ENCODE measurements at places on chromosomes 5 and 9.

DNA sequence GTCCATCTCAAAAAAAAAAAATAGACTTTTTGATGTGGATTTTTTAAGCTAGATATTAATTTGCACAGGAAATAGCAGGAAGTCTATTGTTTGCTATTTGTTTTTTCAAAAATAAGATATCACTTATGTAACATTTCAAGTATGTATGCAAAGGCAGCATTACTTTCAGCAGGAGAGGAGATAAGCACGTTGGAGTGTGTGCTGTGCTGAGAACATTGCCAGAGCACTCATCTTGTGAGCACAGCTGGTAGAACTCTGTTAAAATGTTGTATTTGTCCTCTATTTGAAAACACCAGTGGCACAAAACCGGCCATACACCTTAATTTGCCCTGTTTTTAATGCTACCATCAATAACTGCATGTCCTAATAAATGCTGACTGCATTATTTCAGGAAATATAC, 1061.9 kb upstream of the CDH18 start:
- no peaks in the 10 kb centered on the region for H3K4me1 ChIP-seq
- H3K4me3 ChIP-seq: no peak overlapping the region
- H3K27me3 ChIP-seq: no peaks in the 10 kb centered on the region
- no peaks in the 10 kb centered on the region for H3K36me3 ChIP-seq
- no peak for DNase-seq
- H3K27ac ChIP-seq: no peak overlapping the region

DNA sequence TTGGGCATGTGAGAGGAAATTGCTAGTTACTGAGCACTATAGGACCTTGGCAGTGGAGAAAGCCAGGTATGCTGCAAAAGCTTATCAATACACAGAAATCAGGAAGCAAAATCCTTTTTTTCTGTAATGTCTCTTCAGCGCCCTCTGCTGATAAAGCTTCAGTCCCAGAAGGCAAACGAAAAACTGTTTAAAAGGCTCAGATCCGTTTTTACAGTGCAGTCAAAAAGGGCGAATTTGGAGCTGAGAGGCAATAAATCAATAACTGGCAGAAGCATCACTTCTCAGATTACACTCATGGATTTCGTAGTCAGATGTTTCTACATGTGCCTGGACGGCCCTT, 1.1 kb upstream of the MAN2A1 start:
- H3K4me1 ChIP-seq: 0 out of 2 replicates have a peak, but pooled peaks cover 6% of the 10 kb centered on the region
- H3K27ac ChIP-seq: peak overlapping the region; percentile 98
- peak; percentile 63 for DNase-seq
- H3K27me3 ChIP-seq: no peaks in the 10 kb centered on the region
- no peaks in the 10 kb centered on the region for H3K36me3 ChIP-seq

- no peaks in the 10 kb centered on the region for H3K36me3 ChIP-seq
Measured at GRCh38 chr9:17802249-17802857, 223.5 kb downstream of the SH3GL2 start.

DNA sequence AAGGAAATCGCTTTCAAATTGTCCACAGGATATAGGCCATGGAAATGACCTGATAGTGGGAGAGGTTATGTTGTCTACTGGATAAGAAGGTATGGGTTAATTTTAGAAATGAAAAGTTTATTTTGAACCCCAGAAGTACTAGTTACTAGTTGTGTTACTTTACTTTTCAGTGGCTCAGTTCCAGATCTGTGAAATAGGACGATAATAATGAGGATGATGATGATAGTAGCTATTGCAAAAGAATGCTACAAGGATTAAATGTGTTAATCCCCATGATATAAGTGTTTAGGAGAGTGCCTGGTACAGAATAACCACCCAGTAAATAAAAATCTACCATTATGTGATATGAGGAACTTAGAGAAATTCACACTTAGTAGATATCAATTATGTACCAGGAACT, 120.8 kb downstream of the PDE4D start:
- H3K27ac ChIP-seq: no peak overlapping the region
- H3K36me3 ChIP-seq: no peaks in the 10 kb centered on the region
- no peak for DNase-seq
- H3K27me3 ChIP-seq: peaks cover 2% of the 10 kb centered on the region

- no peaks in the 10 kb centered on the region for H3K4me1 ChIP-seq
- DNase-seq: no peak
- H3K27me3 ChIP-seq: no peaks in the 10 kb centered on the region
- no peak overlapping the region for H3K4me3 ChIP-seq
Measured at GRCh38 chr5:77550406-77550805, 58.3 kb upstream of the WDR41 start.

DNA sequence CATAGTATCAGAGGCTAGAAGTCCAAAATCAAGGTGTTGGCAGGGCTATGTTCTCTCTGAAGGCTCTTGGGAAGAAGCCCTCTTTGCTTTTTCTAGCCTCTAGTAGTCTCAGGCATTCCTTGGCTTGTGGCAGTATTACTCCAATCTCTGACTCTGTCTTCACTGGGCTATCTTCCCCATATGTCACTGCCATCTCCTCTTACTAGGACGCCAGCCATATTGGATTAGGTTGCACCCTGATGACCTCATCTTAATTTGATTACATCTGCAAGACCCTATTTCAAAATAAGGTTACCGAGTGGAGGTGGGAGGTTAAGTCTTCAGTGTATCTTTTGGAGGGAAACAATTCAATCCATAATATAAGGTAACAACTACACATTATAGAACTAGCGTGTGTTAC, 21.3 kb upstream of the EBF1 start:
- H3K36me3 ChIP-seq: no peaks in the 10 kb centered on the region
- H3K4me3 ChIP-seq: no peak overlapping the region
- H3K27me3 ChIP-seq: no peaks in the 10 kb centered on the region
- no peak overlapping the region for H3K27ac ChIP-seq
- H3K4me1 ChIP-seq: no peaks in the 10 kb centered on the region

- H3K27ac ChIP-seq: no peak overlapping the region
- H3K36me3 ChIP-seq: no peaks in the 10 kb centered on the region
- H3K4me3 ChIP-seq: no peak overlapping the region
Measured at GRCh38 chr9:83060556-83060955, 2.4 kb downstream of the RASEF start.

GRCh38 chr5:172959824-172960799, 888 bp downstream of the RPL26L1 start:
- no peak for DNase-seq
- no peaks in the 10 kb centered on the region for H3K27me3 ChIP-seq
- H3K4me3 ChIP-seq: peak overlapping the region; percentile 76

DNA sequence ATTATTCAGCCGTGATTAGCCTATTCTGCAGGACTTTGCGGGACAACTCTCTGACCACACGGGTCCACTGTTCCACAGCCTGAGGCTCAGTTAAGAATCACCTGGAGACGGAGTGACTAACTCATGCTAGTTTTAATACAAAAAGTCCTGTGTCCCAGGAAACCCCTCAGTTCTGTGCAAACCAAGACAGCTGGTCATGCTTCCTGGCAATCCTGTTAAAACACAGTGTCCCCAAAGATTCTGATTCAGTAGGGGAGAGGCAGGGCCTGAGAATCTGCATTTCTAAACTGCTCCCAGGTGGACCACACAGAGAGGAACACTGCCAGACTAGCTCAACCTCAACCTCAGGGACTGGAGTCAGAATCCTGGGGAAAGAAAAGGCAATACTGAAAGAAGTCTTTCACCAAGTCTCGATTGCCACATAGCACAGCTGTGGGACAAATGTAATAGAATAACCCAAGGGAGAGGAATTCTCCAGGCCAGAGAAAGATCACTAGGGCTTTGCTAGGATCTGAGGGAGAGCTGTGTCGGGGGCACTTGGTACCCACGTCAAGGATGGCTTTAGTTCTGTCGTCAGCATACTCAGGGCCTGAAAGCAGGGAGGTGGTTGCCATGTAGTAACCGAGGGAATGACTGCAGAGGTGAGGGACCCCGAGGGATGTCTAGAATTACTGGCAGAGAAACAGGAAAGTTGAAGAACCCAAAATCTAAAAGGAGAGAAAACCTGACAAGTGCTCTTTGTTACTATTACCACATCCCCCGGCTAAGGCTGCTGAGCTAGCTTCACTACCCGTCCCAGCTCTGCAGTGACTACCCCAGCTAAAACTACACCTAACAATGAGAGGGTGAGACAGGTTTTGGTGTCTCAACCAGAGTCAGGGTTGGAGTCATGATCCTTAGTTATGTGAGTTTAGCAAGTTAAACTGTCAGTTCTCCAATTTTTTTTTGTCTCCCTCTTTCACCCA, 8.6 kb downstream of the SUSD1 start:
- no peaks in the 10 kb centered on the region for H3K36me3 ChIP-seq
- H3K27ac ChIP-seq: peak overlapping the region; percentile 83
- peak; percentile 59 for DNase-seq
- no peak overlapping the region for H3K4me3 ChIP-seq

GRCh38 chr5:98608052-98608451, 165.4 kb upstream of the RGMB start:
- no peak overlapping the region for H3K4me3 ChIP-seq
- H3K36me3 ChIP-seq: no peaks in the 10 kb centered on the region
- no peaks in the 10 kb centered on the region for H3K4me1 ChIP-seq
- no peak for DNase-seq
- no peaks in the 10 kb centered on the region for H3K27me3 ChIP-seq

Data from Caco-2 (cell line).